ENCODE measurements at places on chromosomes 16 and 17. TPM values are rescaled to one million over a fixed set of nuclear protein-coding genes. Genes with fewer than 3 reads are reported as not detected.

The IRF8 gene
- 22.8 TPM for total RNA-seq

The OR4D1 gene
- 1.2 TPM for total RNA-seq

The KRTAP17-1 gene
- total RNA-seq = not detected

The MCRIP2 gene
- 17.1 TPM for total RNA-seq

The CRISPLD2 gene
- total RNA-seq = 4.2 TPM

GRCh38 chr16:16141141-16141540 is 82.2 kb downstream of the ABCC6 start:
- no peak for DNase-seq
- peaks cover 3% of the 10 kb centered on the region for H3K36me3 ChIP-seq
- no peak overlapping the region for H3K4me3 ChIP-seq
- H3K27me3 ChIP-seq = no peaks in the 10 kb centered on the region

DNA sequence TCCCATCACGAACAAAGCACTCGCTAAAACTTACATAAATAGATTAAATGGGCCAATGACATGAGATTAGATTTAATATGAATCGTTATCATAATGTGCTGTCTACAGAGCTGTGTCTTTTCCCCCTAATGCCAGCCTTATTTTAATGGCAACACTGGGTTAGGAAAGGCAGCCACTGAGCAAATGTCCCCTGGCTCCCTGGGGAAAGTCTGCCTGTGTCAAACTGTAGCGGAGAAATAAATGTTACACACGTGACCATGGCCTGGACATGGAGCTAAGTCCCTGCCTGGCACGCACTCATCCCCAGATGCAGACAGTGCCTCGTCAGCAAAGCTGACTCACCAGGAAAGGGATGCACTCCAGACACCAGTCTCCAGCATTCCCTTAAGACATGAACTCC is 61.3 kb upstream of the SDK2 start:
- peaks cover 8% of the 10 kb centered on the region for H3K4me1 ChIP-seq
- H3K27me3 ChIP-seq = peaks cover 34% of the 10 kb centered on the region
- H3K4me3 ChIP-seq = no peak overlapping the region

DNA sequence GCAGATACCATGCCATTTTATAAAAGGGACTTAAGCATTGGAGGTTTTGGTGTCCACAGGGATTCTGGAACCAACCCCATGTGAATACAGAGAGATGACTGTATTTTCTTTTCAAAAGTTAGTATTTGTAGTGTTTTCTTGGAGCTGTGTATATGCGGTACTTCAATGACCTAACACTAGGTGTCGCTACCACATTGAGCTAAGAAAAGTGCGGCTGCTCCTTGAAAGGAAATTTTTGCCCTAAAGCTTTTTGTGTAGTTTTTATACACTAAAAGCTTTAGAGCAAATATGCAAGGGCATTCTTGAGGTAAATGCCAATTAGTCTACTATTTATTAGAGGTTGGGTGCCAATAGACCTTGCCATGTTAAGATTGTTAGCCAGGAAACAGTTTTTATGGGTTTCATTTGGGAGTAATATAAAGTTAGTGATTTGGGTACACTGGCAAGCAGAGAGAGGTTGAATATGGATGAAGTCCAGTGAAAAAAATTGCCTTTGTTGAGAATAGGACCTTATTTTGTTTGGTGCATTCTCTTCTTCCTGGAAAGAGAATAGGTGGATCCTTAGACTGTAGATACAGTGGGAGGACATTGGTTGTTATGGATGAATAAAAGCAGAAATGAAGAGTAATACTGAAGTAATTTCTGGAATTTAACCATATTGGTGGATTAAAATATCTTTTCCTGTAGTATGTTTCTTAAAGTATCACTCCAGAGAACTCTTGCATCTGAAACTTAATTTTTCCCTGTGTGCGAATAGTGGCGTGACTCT is 43.3 kb downstream of the BCAS3 start:
- H3K36me3 ChIP-seq = no peaks in the 10 kb centered on the region
- peaks cover 6% of the 10 kb centered on the region for H3K4me1 ChIP-seq
- H3K4me3 ChIP-seq = no peak overlapping the region
- H3K27me3 ChIP-seq = no peaks in the 10 kb centered on the region
- no peak for DNase-seq
- H3K27ac ChIP-seq = peak overlapping the region; percentile 62

- DNase-seq = no peak
- H3K4me3 ChIP-seq = no peak overlapping the region
- peaks cover 20% of the 10 kb centered on the region for H3K27me3 ChIP-seq
- H3K4me1 ChIP-seq = no peaks in the 10 kb centered on the region
Measured at GRCh38 chr17:56217921-56218320, 64.6 kb downstream of the ANKFN1 start.

GRCh38 chr16:1159325-1159972 is 6.5 kb downstream of the CACNA1H start:
- no peak overlapping the region for H3K27ac ChIP-seq
- H3K36me3 ChIP-seq = no peaks in the 10 kb centered on the region
- DNase-seq = no peak
- no peaks in the 10 kb centered on the region for H3K4me1 ChIP-seq
- H3K27me3 ChIP-seq = peaks cover 15% of the 10 kb centered on the region
- H3K4me3 ChIP-seq = no peak overlapping the region

- no peak overlapping the region for H3K27ac ChIP-seq
- H3K27me3 ChIP-seq = peaks cover 63% of the 10 kb centered on the region
- DNase-seq = no peak
Measured at GRCh38 chr16:51155820-51156806, 5.0 kb upstream of the SALL1 start.

DNA sequence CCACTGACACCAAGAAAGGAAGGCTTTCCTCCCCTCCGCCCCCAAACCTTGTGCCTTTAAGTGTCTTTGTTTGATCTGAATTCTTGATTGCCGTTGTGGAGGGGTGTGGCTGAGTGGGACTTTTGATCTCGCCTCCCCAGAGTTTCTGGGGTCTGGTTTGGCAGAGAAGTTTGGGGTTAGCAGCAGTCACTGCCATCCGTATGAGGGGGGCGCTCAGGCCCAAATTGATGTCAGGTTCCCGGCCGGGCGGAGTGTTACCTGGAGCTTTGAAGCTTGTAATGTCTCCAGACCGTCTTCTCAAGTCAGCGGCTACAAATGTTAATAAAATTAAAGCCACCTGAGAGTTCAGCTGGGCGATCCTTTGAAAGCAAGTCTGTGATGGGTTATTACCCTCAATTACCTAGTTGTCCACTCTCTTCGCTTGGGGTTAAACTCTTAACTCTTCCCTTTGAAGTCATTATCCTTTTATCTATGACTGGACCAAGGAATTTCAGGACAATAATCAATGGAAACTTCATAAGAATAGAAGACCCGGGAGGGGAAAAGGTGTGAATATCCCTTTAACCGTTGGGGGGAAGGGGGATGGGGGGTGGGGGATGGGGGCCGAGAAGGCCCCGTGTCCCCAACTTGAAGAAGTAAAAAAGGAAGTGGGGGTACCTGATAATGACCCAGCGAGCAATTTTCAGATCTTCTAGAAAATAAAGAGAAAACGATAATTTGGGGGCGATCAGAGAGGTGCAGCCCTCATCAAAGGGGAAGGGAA is 31.8 kb upstream of the AXIN2 start:
- H3K27ac ChIP-seq = no peak overlapping the region
- H3K4me3 ChIP-seq = no peak overlapping the region
- peaks cover 7% of the 10 kb centered on the region for H3K4me1 ChIP-seq
- no peak for DNase-seq
- peaks cover 15% of the 10 kb centered on the region for H3K27me3 ChIP-seq
- H3K36me3 ChIP-seq = no peaks in the 10 kb centered on the region

GRCh38 chr16:75794426-75794825 is 68.1 kb upstream of the CPHXL start:
- peaks cover 29% of the 10 kb centered on the region for H3K27me3 ChIP-seq
- DNase-seq = no peak
- no peak overlapping the region for H3K27ac ChIP-seq
- no peak overlapping the region for H3K4me3 ChIP-seq
- H3K36me3 ChIP-seq = no peaks in the 10 kb centered on the region
- H3K4me1 ChIP-seq = no peaks in the 10 kb centered on the region

- H3K27me3 ChIP-seq = peaks cover 39% of the 10 kb centered on the region
- no peak overlapping the region for H3K27ac ChIP-seq
- H3K4me3 ChIP-seq = no peak overlapping the region
- no peaks in the 10 kb centered on the region for H3K4me1 ChIP-seq
- H3K36me3 ChIP-seq = peaks cover 3% of the 10 kb centered on the region
- DNase-seq = peak; percentile 10
Measured at GRCh38 chr17:68777243-68777855, 176.2 kb upstream of the FAM20A start.

DNA sequence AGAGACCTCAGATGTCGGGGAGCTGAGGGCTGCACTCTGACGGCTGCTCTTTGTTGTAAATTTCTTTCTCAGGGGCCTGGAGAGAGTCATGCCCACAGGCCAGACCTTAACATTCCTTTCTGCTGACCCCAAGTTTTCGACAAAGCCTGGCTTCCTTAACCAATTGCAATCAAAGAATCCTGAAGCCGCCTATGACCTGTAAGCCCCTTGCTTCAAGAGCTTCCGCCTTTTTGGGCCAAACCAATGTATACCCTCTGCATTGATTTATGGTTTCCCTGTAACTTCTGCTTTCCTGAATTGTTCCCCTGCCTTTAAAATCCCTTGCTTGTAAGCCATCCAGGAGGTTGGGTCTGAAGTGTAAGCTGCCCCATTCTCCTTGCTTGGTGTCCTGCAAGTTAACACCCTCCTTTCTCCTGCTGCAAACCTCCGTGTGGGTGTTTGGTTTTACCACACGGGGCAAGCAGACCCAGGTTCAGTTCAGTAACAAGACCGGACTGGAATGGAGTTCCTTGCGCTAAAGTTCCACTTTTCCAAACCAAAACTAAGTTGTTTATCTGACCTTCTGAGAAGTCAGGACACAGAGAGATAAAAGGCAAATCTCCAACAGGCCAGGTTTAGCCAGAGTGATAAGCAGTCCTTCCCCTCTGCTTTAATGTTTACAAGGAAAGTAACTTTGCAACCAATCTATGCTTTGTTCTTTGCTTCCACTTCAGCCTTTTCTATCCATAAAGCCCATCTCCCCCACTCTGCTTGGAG is 141.6 kb downstream of the KCNJ12 start:
- no peak overlapping the region for H3K4me3 ChIP-seq
- no peak for DNase-seq
- H3K4me1 ChIP-seq = no peaks in the 10 kb centered on the region
- peaks cover 45% of the 10 kb centered on the region for H3K27me3 ChIP-seq
- H3K27ac ChIP-seq = no peak overlapping the region

DNA sequence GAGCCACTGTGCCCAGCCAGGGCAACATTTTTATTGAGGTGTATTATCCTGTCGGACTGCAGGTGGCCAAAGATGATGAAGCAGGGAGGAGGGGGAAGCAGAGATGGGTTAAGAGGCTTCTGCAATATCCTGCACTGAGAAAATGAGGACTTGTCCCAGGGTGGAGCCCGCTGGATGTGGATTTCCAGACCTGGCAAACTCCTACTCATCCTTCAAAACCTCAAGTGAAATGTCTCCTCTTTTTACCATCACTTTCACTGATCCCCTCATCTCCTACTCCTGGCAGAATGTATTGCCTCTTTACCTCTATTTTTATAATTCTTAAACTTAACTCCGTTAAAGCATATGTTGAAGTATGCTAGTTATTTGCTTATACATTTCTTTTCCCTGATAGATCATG is 60.9 kb downstream of the MGAT5B start:
- H3K27ac ChIP-seq = no peak overlapping the region
- no peak overlapping the region for H3K4me3 ChIP-seq
- DNase-seq = no peak
- H3K4me1 ChIP-seq = peaks cover 14% of the 10 kb centered on the region
- no peaks in the 10 kb centered on the region for H3K36me3 ChIP-seq

DNA sequence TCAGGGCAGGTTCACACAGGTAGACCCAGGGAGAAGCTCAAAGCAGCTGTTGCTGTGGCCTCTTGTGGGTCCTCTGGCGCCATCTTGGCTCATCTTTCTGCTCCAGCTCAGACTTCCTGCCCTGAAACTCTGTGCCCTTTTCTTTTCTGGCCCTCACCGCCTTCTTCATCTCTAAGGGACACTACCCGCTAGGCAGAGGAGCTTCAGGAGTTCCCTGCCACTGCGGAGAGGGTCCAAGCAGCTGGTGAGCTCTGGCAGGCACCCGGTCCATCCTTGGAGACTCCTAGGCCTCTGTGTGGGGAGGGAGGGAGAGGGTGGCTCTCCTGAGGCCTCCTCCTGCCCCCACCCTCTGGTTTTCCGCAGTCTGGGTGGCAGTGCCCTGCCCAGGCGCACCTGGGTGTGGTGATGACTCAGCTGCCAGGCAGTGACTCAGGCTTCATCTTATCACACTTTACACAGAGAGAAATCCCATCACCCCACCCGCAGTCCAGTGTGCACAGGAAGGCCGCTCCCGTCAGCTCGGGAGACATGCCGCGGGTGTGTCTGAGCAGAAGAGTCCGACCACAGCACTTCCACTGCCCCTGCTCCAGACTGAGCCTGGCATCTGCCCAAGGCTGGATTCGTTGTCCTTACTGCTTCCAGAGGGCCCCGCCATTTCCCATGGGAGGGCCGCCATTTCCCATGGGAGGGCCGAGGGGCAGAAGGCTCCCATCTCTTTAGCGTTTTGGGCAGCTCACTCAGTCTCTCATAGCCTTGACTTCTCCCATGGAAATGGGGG is 7.3 kb downstream of the NT5C start:
- peaks cover 7% of the 10 kb centered on the region for H3K36me3 ChIP-seq
- H3K27ac ChIP-seq = peak overlapping the region; percentile 78
- H3K27me3 ChIP-seq = no peaks in the 10 kb centered on the region
- peak overlapping the region; percentile 21 for H3K4me3 ChIP-seq
- DNase-seq = peak; percentile 45
- peaks cover 21% of the 10 kb centered on the region for H3K4me1 ChIP-seq

DNA sequence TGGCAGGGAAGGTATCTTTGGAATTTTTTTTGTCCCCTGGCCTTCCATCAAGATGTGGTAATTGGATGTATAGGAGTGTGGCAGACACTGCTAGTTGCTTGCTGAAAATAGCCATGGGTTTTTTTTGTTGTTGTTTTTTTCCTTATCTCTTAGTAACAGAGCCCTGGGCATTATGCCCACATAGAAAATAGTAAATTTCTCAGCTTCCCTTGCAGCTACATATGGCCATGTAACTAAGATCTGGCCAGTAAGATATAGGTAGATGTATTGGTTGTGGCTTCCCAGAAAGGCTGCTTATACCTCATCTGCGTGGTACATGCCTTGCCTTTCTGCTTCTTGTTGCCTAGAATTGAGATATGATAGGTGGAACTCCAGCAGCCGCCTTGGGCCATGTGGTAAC is 349.9 kb downstream of the CPPED1 start:
- H3K36me3 ChIP-seq = peaks cover 2% of the 10 kb centered on the region
- H3K4me3 ChIP-seq = no peak overlapping the region
- no peak overlapping the region for H3K27ac ChIP-seq
- no peak for DNase-seq
- H3K4me1 ChIP-seq = peaks cover 14% of the 10 kb centered on the region

DNA sequence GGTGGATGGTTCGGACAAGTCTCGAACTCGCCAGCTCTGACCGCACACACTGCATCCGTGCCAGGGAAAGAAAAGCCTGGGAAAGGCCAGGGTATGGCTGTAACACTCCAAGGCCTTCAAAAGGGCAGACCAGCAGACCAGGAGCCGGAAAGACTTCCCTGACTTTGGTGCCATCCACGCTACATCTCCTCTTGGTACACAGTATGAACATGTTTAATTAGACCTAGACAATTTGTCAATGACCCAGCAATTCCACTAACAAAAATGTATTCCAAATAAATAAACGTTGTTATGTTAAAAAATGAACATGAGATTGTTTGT is 637 bp upstream of the HDAC5 start:
- no peak for DNase-seq
- H3K4me1 ChIP-seq = peaks cover 25% of the 10 kb centered on the region
- peak overlapping the region; percentile 86 for H3K27ac ChIP-seq
- peak overlapping the region; percentile 93 for H3K4me3 ChIP-seq
- no peaks in the 10 kb centered on the region for H3K27me3 ChIP-seq

All from T-helper 17 cell (primary cell).